ENCODE measurements at places on chromosomes 7 and 10.

GRCh38 chr7:898460-898854 is 22.1 kb downstream of the GET4 start:
- no peak for DNase-seq

DNA sequence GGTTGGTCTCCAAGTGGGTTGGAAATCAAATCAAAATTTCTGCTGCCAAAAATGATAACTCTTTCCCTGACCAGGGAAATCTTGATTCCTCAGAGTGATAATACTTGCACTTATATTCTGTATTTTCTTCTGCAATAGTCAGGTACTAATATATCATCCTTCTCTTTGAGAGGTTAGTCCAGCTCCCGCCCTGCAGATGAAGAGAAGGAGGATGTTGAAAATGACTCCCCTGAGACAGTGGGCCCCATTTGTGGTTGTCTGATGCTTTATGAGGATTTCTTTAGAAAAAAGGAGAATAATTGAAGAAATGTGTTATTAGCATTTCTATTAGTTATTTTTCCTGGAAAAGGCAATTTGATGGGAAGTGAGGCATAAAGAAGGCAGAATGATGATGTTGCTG is 213.0 kb downstream of the SEC23IP start:
- no peak for DNase-seq

DNA sequence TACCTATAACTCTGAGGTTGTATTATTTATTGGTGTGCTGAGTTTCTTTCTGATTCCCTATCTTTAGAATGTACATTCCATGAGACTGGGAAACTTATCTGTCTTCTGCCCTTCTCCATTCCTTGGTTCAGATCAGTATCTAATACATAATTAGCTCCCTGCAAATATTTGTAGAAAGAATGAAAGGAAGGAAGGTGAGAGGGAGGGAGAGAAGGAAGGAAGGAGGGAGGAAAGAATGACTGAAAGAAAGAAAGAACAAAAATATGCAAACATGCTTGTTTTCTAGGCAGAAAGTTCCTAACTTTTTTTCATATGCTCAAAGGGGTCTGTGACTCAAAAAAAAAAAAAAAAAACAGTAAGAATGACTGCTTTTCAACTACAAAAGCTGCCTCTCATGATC is 3.9 kb upstream of the USP6NL start:
- DNase-seq: no peak

- DNase-seq: peak; percentile 33
Measured at GRCh38 chr7:133051066-133051465, 30.8 kb downstream of the CHCHD3 start.

DNA sequence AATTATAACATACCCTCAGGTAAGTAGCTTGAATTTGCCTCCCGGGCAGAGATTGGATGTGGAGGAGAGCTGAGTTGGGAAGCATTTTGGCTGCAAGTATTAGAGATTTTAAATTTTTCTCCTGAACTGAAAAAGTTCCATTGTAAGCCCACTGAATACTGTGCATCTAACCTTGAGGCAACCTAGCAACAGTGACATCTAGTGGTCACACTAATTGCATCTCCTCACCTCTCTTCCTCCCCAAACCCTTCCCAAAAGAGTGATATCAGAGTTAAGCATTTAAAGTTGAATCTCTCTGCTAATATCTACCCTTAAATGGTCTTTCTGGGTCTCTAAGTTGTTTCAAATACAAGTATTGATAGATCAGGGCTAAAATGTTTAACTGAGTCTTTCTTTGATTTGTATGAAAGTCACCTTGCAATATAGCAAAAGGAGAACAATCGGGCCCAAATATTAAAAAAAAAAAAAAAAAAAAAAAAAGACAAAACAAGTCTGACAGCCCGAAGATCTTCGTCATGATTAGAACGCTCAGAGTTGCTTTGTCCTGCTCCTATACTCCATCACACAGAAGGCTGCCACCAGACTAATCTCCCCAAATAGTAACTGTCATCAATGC is 40.4 kb upstream of the DLX5 start:
- DNase-seq: peak; percentile 48

DNA sequence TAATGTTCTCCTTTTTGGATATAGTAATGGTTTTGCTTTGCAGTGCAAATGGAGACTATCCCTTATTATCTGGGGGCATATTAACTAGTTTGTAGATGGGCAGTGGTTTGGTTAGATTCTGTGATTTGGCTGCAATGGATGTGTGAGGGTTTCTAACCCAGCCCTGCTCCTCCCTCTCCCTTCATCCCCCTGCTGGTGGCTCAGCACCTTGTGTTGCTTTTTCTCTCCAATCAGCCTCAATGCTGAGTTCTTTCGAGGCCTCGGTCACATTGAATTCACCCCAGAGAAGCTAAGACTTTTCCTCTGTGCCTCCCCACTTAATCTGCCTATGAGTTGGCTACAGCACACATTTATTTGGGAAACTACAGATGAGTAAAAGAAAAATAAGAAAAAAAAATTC is 120.0 kb downstream of the MALRD1 start:
- DNase-seq: no peak

GRCh38 chr7:159027789-159028507 is 116.7 kb downstream of the VIPR2 start:
- no peak for DNase-seq

GRCh38 chr10:71246591-71247413 is 34.4 kb downstream of the UNC5B start:
- DNase-seq: no peak

GRCh38 chr10:98272245-98272644 is 4.3 kb upstream of the LOXL4 start:
- no peak for DNase-seq

- DNase-seq: no peak
Measured at GRCh38 chr10:99466632-99467223, 36.3 kb upstream of the GOT1 start.

- no peak for DNase-seq
Measured at GRCh38 chr7:155533120-155533826, 13.1 kb downstream of the CNPY1 start.

DNA sequence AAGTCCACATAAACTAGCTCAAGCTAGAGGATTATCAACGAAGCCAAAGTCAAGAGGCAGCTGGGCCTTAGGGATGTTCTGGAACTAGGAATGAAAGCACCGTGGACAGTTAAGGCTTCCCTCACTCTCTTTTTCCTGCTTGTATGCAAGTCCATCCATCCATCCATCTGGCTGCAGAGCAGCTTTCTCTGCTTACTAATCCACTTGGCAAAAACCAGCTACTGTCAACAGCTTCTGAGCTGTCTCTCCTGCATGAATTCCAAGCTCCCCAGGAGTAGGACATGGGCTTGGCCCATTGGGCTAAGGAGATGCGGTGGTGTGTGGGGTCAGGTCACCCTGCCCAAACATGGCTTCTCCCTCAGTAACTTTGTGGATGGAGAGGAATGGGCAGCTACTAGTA is 66.2 kb downstream of the NAMPT start:
- DNase-seq: no peak

GRCh38 chr10:22183771-22184461 is 33.9 kb downstream of the EBLN1 start:
- DNase-seq: peak; percentile 49

GRCh38 chr10:93758891-93759410 is 1.2 kb downstream of the LGI1 start:
- DNase-seq: no peak

- DNase-seq: no peak
Measured at GRCh38 chr10:111267673-111268072, 190.8 kb downstream of the ADRA2A start.

DNA sequence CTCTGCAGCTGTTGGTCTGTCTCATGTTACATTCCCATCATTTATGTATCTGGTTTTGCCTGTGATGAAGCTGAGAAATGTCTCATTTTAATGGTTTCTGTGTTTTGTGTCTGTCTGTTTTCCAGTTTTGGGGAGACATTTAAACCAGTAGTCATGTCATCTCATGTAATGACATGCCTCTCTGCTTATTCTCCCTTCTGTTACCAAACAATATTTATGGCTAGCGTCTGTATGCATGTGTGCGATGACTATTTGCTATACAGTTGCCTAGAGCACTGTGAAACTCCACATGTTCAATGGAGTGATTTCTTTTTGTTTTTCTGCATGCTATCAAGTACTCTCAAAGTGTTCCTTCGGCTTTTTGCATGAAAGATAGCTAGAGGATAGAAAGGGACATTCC is 132.0 kb downstream of the ST7 start:
- no peak for DNase-seq

DNA sequence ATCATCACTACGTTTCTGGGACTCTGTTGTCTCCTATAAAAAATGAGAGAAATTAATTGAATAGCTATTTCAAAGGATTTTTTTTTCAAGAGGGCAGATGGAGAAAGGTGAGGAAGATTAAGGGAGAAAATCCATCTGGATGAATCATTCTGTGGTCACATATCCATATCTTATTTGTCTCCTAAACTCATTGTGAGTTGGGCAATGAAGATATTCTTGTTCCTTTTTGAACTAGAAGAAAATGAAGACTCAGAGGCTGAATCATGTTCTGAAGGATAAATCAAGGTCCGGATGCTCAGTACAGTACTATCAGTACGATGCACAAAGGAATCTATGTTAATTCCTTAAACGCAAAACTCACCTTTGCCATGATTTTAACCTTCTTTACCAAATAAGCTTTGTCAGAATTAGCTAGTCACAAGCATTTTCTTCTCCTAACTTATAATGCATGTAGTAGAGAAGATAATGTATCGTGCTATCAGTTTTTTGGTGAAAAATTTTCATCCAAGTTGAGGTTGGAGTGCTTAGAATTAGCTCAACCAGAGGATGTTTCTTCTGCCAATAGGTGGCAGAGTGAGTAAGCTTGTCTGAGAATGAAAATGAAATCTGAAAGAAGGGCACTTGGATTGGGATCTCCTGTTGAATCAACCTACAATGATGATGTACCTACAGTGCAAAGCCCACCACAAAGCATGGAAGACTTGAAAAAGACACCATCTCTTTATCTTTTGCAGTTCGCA is 446.9 kb downstream of the KIF20B start:
- peak; percentile 59 for DNase-seq

DNA sequence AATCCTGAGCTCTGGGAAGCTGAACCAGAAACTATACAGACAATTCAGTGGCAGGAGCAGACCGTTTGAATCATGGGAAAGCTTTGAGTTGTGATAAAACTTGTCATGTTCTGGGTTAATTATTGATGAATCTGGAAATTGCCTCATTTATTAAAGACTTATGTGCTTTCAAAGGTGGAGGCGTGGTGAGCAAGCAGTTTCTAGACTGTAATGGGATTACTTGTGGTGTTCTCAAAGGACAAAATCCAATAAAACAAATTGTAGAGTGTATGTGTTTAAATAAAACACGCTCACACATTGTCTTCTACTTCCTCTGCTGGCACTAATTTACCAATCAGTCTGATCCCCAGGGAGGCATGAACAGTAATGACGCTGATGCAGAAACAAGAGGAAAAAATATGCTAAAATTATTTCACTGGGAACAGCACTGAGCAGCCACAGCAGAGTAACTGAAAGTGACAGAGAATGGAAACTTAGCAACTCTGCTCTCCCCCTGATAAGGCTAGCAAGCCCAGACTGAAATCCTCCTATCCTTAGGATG is 25.1 kb downstream of the PARD3 start:
- DNase-seq: no peak

DNA sequence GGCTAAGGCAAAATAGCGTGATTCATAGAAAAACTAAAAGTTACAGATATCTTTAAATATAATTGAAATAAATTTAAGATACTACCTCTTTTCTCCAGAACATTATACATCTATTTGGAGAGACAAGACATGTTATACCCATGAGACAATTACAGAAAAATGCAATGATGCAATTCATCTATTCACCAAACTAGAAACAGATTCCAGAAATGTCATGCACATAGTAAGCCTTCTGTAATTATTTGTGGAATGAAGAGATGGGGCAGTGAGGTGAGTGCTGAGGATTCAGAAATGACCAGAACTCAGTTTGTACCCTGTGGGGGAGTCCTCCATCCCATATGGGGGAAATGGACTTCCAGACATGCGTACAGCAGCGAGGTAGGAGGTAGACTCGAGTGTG is 99.4 kb downstream of the MKX start:
- DNase-seq: no peak

- DNase-seq: no peak
Measured at GRCh38 chr10:23457632-23458417, 18.9 kb downstream of the OTUD1 start.

- peak; percentile 73 for DNase-seq
Measured at GRCh38 chr7:100691676-100692577, 2.1 kb downstream of the GIGYF1 start.

- no peak for DNase-seq
Measured at GRCh38 chr10:124013916-124014315, 79.5 kb downstream of the CHST15 start.

GRCh38 chr7:7766671-7767070 is 48.3 kb upstream of the RPA3 start:
- DNase-seq: no peak

DNA sequence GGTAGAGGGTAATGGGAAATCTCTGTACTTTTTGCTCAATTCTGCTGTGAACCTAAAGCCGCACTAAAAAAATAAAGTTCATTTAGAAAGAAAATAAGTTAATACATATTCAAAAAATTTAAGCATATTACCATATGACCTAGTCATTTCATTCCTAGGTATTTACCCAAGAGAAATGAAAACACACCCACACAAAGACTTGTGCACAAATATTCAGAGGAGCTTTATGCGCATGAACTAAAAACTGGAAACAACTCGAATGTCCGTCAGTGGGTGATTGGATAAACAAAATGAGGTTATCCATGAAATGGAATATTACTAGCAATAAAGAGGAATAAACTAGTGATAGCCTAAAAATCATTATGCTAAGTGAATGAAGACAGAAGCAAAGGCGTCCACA is 62.6 kb upstream of the ZNRF2 start:
- DNase-seq: no peak

DNA sequence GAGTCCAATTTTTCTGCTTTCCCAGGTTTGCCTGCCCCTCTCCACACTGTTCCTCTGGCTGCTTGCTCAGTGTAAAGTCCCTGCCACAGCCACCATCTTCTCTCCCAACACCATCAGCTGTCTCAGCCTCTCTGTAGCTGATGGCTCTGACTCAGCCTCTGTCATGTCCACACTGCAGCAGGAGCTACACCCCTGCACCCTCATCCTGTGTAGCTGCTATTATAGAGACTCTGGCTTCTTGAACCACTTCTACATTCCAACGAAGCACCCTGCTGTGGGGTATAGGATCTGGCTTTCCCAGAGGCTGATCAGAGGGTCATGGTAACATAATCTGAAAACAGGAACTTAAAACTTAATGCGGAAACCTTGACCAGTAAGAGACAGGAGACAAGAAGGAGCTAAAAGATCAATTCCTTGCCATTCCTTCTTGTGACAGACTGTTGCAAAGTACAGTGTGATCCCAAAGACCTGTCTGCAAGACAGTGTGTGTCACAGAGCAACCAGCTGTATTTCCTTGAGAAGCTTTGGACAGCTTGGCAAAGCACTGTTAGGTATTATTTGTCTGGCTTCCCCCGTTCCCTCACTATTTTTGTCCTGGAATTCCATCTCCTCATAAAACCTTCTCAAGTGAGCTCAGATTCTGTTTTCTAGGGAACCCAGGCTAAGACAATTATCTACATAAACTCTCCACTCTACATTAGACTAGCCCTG is 42.3 kb downstream of the NRCAM start:
- peak; percentile 22 for DNase-seq

Data from mesenchymal stem cell (in vitro differentiated cells and primary cell).